ENCODE measurements at places on chromosomes 5 and 9.

DNA sequence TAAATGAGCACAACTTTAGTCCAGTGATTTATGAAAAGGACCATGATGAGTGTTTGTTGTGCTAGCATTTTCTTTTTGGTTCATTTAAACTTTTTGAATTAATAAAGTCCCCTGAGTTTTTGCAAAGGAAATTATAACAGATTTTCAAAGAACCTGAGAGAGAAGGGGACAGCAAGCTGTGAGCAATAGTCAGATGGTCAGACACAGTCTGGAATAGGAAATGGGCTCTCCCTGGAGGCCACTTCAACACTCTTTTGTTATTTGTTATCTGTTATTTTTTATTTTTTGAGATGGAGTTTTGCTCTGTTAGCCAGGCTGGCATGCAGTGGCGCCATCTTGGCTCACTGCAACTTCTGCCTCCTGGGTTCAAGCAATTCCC is 171.1 kb downstream of the ARHGEF28 start:
- no peak for DNase-seq

DNA sequence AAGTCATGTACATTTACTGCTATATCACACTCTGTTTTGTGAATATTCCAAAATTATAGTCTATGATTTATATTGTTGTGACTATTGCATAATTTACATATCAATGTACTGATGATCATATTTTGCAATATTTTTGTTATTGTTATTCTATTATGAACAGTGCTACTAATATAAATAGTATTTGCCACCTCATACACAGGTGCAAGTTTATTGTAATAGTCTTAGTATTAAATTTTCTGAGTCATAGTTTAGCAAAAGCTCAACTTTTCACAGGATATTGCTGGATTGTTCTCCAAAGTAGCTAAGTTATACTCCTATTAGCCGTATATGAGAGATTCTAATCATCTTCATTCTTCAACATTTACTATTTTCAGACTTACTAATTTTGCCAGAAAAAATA is 124.7 kb downstream of the TMC1 start:
- no peak for DNase-seq

- DNase-seq: no peak
Measured at GRCh38 chr9:131287359-131287758, 2.2 kb upstream of the PLPP7 start.

DNA sequence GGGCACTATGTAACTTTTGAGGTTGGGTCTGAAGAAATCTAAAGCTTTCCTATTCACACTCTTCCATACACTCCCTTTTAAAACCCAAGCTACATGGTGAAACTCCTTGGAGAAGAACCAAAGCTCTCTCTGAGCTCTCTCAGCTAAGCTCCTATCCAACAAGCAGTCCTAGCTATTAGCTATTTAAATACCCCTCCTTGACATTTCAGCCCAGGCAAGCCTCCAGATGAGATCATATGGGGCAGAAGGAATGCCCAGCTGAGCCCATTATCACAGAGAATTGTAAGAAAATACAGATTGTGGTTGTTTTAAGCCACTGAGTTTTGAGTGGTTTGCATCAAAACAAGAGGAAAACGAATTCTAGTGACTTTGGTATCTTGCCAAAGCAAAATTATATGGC is 15.2 kb downstream of the HSPB3 start:
- no peak for DNase-seq

- DNase-seq: no peak
Measured at GRCh38 chr5:132497488-132497997, 7.0 kb upstream of the IRF1 start.

DNA sequence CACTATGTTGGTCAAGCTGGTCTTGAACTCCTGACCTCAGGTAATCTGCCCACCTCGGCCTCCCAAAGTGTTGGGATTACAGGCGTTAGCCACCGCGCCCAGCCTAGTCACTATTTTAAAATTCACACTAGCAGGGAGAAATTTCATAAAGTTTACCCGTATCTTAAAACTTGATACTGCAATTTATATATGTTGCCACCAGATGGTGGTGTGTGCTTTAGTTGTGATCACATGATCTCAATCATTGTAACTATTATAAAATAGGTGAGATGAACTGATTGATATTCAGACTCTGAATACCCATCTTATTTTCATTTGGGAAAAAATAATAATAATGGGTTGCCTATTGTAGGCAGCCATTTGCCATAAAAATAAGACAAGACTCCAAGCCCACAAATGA is 1330.4 kb upstream of the WWC1 start:
- DNase-seq: no peak

DNA sequence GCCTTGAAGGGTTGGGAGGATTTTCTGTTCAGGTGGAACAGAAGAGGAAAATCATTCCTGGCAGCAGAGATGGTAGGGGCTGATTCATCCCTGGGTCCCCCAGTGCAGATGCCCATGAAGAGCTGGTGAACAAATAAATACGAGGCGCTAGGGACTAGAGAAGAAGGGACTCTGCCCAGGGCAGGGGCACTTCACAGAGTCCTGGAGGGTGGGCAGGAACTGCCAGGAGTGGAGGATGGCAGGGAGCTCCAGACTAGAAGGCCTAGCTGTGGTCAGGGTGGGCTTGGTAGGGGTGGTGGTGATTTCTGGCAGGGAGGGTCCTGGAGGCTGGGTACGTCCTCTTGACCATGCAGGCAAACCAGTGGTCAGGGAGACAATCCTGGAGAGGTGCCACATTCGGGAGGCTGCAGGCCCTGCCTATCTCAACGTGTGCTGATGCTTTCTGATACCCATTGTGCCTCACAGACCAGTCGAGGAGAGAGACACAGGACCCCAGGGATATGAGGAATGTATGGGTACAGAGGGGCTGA is 69.9 kb downstream of the CRB2 start:
- DNase-seq: no peak

GRCh38 chr5:159601216-159601615 is 270.9 kb upstream of the IL12B start:
- no peak for DNase-seq

DNA sequence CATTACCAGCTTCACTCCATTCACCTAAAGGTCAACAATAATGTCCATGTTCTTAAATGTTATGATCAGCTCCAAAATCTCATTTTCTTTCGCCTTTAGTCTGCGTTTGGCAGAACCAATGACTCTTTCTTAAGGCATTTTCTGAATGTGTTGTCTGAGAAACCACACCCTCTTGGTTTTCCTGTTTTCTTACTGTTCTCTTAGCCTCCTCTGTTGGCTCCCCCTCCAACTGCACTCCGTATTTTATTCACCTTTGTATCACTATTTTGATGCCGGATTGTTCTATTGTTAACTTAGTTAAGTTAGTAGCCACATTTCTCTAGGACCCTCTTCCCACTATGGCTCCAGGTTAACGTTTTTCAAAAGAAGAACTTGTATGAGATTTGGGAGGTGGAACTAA is 185.6 kb downstream of the DMAC1 start:
- no peak for DNase-seq

- DNase-seq: no peak
Measured at GRCh38 chr9:73154722-73155121, 3.1 kb downstream of the ANXA1 start.

GRCh38 chr5:163339148-163339547 is 98.2 kb upstream of the CCNG1 start:
- no peak for DNase-seq

- no peak for DNase-seq
Measured at GRCh38 chr9:75228893-75229292, 140.6 kb downstream of the OSTF1 start.

GRCh38 chr9:24932785-24933184 is 387.1 kb upstream of the IZUMO3 start:
- no peak for DNase-seq

DNA sequence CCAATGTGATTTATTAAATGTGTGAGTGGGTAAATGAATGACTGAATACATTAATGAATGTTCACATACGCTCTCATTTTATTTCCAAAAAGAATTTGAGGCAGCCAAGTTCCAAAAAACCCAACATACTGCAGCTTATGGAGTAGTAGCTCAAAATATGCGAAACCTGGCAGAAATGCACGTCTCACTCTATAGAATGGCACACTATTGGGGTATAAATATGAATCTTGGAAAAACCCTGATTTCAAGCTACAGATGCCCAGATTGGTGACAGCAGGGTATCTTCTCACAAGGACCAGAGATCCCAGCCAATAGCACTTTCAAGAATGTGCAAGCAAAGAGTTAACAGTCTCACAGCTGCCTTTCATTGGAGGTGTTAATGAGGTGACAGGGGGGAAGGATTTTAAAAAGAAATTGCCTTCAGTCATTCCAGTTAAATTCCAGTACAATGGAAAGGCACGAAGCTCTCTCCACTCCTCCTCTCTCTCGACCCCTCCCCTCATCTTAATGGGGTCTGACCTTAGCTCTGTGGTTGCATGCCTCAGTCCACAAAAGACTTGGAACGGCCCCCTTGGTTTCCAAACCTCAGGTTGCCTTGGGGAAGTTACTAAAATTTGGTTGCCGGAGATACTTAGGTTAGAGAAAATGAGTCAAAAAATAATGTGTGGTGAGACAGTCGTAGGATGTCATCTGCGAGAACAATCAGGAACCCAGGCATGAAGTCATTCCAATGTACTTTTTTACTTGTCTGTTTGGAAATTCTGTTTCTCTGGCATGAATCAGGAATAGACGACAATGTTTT is 307.4 kb downstream of the NFIB start:
- no peak for DNase-seq

DNA sequence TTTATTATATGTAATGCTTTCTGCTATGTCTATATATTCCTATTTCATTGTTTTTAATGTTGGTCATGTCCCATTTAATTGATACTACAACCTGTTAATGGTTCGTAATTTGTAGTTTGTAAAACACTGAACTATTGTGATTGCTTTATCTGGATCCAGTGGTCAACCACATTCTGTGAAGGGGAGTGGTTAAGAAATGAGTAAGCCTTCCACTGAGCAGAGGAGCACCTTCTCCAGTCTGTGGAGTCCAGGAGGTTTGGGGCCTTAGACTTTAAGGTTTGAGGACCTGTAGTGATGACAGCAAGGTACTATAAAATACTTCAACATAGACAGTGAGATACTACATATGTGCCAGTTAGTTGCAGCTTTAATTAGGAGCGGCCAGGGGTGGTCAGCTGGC is 67.7 kb upstream of the RAD23B start:
- no peak for DNase-seq

- no peak for DNase-seq
Measured at GRCh38 chr5:56161927-56162326, 71.2 kb downstream of the ANKRD55 start.

DNA sequence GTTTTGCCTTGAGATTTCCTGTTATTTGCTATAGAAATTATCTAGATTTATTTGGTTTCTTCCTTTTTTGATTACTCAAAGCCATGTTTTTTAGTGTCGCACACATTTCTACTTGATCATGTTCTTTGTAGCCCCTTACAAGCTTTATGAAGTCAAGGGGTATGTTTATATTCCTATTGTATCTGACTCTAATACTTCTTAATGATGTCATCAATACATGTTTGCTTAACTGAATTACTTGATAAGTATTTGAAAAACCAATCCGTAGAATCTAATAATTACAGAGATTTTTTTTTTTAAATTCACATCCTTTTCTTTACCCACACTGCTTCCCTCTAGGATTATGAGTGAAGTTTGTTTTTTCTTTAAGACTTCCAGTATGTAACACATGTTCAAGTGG is 53.0 kb downstream of the CDC42SE2 start:
- no peak for DNase-seq

DNA sequence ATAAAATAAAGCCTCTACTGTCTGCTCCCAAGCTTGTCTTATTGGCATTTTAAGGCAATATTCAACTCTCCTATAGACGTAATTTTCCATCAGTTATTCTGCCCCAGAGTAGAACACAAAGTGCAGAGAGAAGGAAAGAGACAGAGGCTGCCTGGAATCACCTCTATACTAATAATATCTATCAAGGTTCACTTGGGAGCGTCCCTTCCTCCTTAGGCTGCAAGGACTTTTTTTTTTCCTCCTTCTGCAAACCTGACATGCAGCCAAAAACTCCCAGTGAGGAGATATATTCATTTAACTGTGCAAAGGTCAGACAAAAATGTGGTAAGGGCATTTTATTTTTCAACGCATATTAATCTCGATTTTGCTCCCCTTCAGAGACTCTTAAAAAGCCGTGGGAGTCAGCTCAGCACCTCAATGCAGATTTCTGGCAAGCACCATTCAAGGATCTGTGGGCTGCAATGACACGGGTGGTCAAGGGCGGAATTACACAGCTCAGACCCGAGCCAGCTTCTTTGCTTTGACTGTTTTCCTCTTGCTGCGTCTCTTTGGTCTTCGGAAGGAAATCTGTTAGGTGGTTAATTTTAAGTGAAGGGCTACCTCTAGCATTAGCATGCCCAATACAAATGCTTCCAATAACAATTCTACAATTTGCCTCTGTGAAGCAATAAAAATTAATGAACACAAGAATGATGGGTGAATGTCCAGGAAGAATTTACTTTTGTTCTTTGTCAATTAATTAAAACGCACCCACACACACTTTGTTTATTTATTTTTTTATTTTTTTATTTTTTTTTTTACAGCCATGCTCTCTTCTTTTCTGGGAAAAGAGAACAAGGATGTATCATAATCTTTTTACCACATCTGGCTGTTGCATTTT is 587.7 kb upstream of the GRAMD2B start:
- peak; percentile 2 for DNase-seq

GRCh38 chr5:124902097-124902821 is 155.8 kb upstream of the ZNF608 start:
- peak; percentile 70 for DNase-seq

GRCh38 chr5:6542421-6543345 is 90.2 kb downstream of the NSUN2 start:
- DNase-seq: no peak

GRCh38 chr9:69458176-69458575 is 133.2 kb downstream of the ENTREP1 start:
- DNase-seq: no peak

DNA sequence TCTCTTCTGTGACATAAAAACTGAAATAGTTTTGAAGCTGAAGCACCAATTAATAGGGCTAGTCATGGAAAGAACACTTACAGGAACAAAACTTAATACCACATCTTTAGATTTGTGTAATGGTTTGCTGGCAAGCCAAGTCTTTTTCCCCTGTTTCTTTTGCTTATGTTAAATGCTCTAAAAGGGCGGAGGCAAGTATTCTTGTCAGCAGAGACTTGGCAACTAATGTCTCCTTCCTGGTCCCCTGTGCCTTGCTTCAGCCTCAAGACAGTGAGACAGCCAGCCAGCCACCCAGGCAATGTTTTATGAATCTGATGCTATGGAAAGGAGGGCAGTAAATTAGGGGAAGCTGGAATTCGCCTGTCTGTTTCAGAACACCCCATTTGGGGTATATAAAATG is 45.7 kb downstream of the PRRC1 start:
- no peak for DNase-seq

GRCh38 chr5:144248015-144248414 is 77.3 kb downstream of the KCTD16 start:
- DNase-seq: no peak

- no peak for DNase-seq
Measured at GRCh38 chr5:1948663-1949191, 66.0 kb upstream of the IRX4 start.

DNA sequence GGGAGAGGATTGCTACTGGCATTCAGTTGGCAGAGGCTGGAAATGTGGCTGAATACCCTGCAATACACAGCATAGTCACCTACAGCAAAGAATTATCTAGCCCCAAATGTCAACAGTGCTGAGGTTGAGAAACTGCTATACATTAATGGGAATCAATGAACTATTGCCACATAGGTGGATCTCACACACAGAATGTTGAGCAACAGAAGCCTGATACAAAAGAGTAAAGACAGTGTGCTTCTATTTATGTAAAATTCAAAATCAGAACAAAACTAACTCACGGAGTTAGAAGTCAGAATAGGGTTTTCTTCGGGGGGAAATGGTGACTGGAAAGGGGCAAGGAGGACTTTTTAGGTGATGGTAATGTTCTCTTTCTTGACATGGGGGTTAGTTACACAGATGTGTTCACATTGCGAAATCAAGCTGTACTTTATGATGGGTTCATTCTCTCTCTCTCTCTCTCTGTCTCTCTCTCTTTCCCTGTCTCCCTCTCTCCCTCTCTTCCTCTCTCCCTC is 45.7 kb upstream of the PANK3 start:
- no peak for DNase-seq
